Stimulated activated CD4-positive, alpha-beta T cell treated with anti-CD3 and anti-CD28 coated beads, Interleukin-1b, Interleukin-23, amount 100 ng/mL, for 1 hour (primary cell): ENCODE measurements at places on chromosomes 2 and 18.

GRCh38 chr2:173210270-173211196 lies 134.9 kb downstream of the MAP3K20 start:
- DNase-seq, result no peak

GRCh38 chr2:183219888-183220287 lies 95.6 kb downstream of the NUP35 start:
- no peak for DNase-seq

DNA sequence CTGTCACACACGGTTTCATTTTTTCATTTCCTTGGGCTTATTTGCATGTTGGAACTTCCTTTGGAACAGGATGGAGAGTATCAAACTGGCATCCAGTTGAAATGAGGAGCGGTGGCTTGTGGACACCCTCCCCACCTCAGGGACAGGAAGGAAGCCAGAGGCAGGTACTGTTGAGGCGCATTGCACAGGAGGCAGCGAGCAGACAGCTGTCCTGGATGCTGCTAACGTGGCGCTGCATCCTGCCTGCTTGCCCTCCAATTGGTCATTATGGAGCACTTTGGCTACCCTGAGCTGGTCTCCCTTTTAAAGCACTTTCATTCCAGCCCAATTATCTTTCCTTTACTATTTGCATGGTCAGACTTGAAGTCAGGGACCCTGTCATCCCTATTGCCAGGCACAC lies 80.7 kb upstream of the ITGA4 start:
- DNase-seq, result no peak

- no peak for DNase-seq
These were observed 272.3 kb upstream of the PKDCC start for GRCh38 chr2:41775366-41776025.

GRCh38 chr18:55997151-55997561 lies 409.2 kb upstream of the TCF4 start:
- no peak for DNase-seq

DNA sequence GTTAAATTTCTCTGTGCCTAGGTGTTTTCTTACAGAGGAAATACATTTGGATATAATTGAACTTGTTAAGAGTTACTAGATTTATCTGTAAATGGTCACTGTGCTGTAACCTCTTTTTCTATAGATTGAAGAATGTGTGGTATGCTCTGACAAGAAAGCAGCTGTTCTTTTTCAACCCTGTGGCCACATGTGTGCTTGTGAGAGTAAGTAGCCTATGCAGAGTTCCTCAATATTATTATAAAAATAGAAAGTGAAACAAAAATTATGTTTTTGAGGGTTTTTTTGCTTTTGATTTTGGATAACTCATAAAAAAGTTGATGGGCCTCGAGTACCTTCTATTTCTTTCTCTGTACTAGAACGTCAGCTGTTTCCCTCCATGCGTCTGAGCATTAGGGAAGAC lies 112.4 kb downstream of the MIB1 start:
- no peak for DNase-seq

GRCh38 chr2:10389573-10389972 lies 58.6 kb downstream of the ODC1 start:
- no peak for DNase-seq

DNA sequence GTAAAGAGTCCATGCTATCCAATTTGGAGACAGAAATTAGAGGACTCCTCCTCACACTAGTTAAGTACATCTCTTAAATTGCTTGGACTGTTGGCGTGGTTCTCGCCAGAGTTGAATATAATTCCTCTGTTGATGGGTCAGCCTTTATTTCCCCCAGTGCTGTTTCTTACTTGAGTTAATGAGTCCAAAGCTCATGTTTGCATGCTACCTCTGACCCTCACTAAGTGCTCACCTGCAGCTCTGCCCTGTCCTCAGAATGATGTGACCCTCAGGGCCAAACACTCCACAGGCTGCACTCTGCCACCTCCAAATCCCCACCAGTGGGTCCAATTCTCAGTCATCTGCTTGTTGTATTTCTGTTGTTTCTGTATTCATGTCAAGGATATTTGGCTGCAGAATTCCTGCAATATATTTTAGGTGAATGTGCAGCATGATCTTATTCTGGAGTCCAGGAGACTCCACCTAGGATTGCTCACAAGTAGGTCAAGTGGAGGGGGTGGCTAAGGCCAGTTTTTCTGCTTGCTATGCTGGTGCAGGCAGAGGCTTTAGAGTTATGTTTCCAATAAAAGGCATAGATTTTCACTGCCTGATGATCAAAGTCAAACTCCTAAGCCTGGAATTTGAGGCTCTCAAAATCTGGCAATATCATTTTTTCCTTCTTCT lies 37.8 kb downstream of the RDH14 start:
- no peak for DNase-seq

- DNase-seq, result no peak
These were observed 82.1 kb downstream of the BIN1 start for GRCh38 chr2:127024769-127025358.

DNA sequence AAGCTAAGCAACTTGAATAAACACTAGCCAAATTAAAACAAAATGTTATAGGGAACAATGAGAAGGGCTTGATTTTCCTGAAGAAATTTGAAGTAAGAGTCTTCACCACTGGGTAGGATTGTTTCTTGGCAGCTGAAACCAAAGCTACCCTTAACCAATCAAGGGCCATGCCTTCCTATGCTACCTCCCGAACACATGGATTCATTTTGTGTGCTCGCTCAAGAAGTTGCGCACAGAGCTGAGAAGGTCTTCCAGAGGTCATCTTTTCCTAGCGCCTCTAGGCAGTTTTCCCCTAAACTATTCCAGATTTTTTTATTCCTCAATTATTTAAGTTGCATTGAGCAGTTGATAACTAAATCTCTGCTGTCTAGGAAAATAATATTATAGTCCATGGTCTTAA lies 264.6 kb downstream of the RBM43 start:
- no peak for DNase-seq

DNA sequence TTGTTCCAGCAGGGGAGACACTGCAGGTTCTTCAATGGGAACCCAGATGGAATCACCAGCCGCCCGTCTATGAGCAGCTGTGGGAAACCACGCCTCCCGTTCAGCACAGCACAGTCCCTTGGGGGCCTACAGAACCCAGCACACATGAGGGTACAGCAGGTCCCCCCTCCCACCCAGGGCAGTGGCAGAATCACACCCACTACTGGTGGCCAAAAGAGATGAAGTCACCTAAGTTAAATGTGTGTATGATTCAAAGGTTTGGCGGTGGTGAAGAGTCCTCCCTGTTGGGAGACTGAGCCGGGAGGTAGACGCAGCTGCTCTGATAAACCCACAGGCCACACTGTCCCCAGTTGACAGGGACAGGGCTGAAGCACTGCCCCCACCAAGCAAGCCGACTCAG lies 44.3 kb downstream of the L3MBTL4 start:
- DNase-seq, result no peak

- DNase-seq, result no peak
These were observed 1752.4 kb upstream of the CELF4 start for GRCh38 chr18:39318008-39318407.

DNA sequence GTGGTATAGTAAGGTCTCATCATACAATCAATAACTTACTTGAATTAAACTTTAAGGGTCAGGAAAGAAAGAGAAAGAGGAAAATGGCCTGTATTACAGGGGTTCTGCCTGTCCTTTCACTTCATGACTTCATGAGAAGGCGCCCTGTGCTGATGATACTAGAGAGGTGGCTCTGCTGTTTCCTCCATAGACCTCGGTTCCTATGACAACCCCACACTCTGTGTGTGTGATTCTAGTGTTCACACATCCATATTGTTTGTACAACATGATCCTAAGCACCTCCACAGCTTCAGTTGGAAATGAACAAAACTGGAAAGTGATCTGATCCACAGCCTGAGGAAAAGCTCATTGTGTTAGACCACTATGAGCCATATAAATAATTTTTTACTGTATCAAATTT lies 7.0 kb upstream of the REEP1 start:
- no peak for DNase-seq
